ENCODE measurements at places on chromosomes 1 and 21. TPM values are rescaled to one million over a fixed set of nuclear protein-coding genes. Genes with fewer than 3 reads are reported as not detected.

ALX3 gene
- polyA plus RNA-seq: 0.49 TPM

CNIH3 gene
- polyA plus RNA-seq: 8.5 TPM

BMP8A gene
- polyA plus RNA-seq: 4.3 TPM

PDC gene
- polyA plus RNA-seq: not detected

CYP4A22 gene
- polyA plus RNA-seq: 0.22 TPM

PATJ gene
- 12.9 TPM for polyA plus RNA-seq

PLA2G2D gene
- 3.7 TPM for polyA plus RNA-seq

SH3BGR gene
- 27.3 TPM for polyA plus RNA-seq

KIF14 gene
- 1.8 TPM for polyA plus RNA-seq

SMIM1 gene
- 92.9 TPM for polyA plus RNA-seq

HAO2 gene
- polyA plus RNA-seq: not detected

VAV3 gene
- polyA plus RNA-seq: 11.4 TPM

SETDB1 gene
- polyA plus RNA-seq: 89.5 TPM

MAN1C1 gene
- polyA plus RNA-seq: 14.8 TPM

KLHL21 gene
- 31.1 TPM for polyA plus RNA-seq

RCSD1 gene
- 14.1 TPM for polyA plus RNA-seq

SH2D2A gene
- 1.3 TPM for polyA plus RNA-seq

LCE3E gene
- polyA plus RNA-seq: not detected

ZNF593OS gene
- polyA plus RNA-seq: 0.62 TPM
